ENCODE measurements at places on chromosomes 1 and 21.

- no peak overlapping the region for H3K27ac ChIP-seq
- no peak overlapping the region for H3K4me3 ChIP-seq
- H3K36me3 ChIP-seq: peaks cover 4% of the 10 kb centered on the region
- no peak for DNase-seq
- H3K4me1 ChIP-seq: peaks cover 2% of the 10 kb centered on the region
Observed at GRCh38 chr1:32303997-32304622, 12.2 kb downstream of the HDAC1 start.

- DNase-seq: no peak
- H3K4me1 ChIP-seq: peaks cover 2% of the 10 kb centered on the region
- no peak overlapping the region for H3K4me3 ChIP-seq
- no peaks in the 10 kb centered on the region for H3K36me3 ChIP-seq
Observed at GRCh38 chr1:27623327-27624212, 11.4 kb downstream of the FGR start.

- H3K4me1 ChIP-seq: no peaks in the 10 kb centered on the region
- no peak overlapping the region for H3K4me3 ChIP-seq
- H3K36me3 ChIP-seq: no peaks in the 10 kb centered on the region
Observed at GRCh38 chr1:50349242-50349565, 74.0 kb downstream of the DMRTA2 start.

DNA sequence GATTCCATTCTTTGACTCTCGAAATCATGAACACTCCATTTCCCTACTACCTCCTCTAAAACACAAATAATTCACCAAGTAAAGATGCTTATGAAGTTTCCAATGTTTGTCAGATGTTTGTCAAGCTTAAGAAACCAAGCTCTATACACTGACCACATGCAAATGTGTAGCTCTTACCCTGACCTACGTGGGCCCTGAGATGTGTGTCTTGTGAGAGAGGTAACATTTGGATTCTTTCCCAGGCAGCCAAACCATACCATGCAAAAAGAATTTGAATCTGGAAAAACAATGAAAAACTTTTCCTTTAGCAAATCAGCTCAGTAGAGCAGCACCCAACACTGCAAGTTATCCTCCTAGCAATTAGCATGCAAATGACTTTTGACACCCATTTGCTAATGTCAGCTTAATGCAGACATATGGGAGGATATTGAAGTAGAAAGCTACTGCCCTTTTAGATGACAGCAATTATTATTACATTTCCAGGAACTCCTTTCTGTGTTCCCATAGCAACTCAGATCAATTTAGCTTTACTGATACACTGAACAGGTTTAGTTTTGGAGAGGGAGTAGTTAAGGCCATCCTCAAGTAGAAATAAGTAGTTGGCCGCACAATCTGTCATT is 83.2 kb upstream of the RGS4 start:
- no peak overlapping the region for H3K4me3 ChIP-seq
- H3K27ac ChIP-seq: no peak overlapping the region
- DNase-seq: no peak
- no peaks in the 10 kb centered on the region for H3K27me3 ChIP-seq
- H3K4me1 ChIP-seq: peaks cover 2% of the 10 kb centered on the region

DNA sequence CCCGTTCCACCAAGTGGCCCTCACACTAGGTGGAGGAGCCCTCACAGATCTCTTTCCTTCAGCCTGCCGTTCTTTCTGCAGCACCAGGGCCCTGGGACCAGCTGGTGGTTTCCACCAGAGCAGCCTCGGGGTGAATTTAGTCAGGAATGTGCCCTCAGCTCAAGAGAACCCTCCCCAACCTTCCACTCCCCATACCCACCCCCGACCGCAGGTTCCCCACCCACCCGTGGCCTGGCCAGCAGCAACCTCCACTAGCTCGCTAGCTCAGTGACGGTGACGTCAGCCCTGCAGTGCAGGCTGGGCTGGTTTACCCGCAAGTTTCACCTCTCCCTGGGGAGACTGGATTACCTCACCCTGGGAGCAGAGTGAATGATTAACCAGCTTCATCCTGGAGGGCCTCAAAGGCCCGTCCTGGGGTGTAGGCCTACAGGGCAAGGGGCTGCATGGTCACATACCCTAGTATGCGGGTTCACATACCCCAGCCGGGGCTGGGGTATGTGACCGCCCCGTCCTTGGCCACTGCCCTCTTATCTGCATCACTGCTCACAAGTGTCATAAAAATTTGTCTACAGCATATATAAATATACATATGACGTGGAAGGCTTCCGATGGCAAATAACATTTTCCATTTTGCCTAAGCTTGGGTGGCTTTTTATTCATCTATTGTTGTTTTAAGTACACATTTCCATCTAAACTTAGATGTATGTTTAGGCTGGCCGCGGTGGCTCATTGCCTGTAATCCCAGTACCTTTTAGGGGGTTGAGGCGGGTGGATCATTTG is 24.5 kb downstream of the ELF3 start:
- DNase-seq: peak; percentile 94
- no peak overlapping the region for H3K27ac ChIP-seq
- no peak overlapping the region for H3K4me3 ChIP-seq
- H3K4me1 ChIP-seq: peaks cover 4% of the 10 kb centered on the region

DNA sequence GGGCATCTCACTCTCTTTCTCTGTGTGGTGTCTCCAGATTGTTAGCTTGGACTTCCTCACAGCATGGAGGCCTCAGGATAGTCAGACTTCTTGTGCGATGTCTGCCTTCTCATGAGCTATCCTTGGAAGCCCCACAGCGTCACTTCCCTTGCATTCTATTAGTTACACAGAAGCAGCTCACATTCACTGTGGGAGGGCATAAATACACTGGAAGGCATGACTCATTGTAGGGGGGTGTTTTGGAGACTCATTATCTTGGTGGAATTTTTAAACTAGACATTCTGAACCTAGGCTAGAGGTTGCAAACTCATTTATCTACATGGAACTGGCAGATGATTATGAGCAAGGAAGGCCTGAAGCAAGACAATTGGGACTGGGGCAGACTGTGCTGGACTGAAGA is 21.4 kb upstream of the FASLG start:
- H3K4me1 ChIP-seq: no peaks in the 10 kb centered on the region
- H3K27ac ChIP-seq: no peak overlapping the region
- no peaks in the 10 kb centered on the region for H3K27me3 ChIP-seq
- no peaks in the 10 kb centered on the region for H3K36me3 ChIP-seq
- H3K4me3 ChIP-seq: no peak overlapping the region

- no peaks in the 10 kb centered on the region for H3K27me3 ChIP-seq
- DNase-seq: peak; percentile 16
- no peak overlapping the region for H3K27ac ChIP-seq
- H3K4me1 ChIP-seq: no peaks in the 10 kb centered on the region
- H3K36me3 ChIP-seq: no peaks in the 10 kb centered on the region
Observed at GRCh38 chr1:82837766-82838465, 1037.2 kb downstream of the ADGRL2 start.

DNA sequence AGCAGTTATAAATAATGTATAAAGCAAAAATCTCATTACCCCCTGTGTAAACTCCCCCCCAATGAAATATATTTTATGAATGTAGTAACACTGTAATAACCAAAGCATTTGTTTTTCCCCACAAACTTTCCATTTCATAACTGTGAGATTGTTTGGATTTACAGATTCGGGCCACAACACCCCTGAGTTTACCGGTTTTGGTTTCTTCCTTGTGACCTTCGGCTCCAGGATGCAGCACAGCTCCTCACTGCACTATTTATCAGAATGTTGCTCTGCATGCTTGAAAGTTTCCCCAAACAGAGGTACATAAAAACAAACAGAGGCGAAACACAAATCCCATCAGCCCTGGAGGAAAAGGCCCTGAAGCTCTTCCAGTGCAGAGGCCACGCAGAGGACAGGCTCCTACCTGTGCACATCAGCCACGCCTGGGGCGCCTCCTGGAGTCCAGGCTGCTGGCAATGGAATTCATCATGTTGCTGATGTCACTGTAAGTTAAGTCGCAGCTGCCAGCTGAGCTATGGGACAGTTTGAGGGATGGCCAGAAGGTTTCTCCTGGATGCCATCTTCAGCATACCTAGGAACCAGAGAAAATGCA is 122.0 kb downstream of the LMO4 start:
- no peaks in the 10 kb centered on the region for H3K27me3 ChIP-seq
- H3K27ac ChIP-seq: no peak overlapping the region
- H3K4me1 ChIP-seq: no peaks in the 10 kb centered on the region
- no peaks in the 10 kb centered on the region for H3K36me3 ChIP-seq

DNA sequence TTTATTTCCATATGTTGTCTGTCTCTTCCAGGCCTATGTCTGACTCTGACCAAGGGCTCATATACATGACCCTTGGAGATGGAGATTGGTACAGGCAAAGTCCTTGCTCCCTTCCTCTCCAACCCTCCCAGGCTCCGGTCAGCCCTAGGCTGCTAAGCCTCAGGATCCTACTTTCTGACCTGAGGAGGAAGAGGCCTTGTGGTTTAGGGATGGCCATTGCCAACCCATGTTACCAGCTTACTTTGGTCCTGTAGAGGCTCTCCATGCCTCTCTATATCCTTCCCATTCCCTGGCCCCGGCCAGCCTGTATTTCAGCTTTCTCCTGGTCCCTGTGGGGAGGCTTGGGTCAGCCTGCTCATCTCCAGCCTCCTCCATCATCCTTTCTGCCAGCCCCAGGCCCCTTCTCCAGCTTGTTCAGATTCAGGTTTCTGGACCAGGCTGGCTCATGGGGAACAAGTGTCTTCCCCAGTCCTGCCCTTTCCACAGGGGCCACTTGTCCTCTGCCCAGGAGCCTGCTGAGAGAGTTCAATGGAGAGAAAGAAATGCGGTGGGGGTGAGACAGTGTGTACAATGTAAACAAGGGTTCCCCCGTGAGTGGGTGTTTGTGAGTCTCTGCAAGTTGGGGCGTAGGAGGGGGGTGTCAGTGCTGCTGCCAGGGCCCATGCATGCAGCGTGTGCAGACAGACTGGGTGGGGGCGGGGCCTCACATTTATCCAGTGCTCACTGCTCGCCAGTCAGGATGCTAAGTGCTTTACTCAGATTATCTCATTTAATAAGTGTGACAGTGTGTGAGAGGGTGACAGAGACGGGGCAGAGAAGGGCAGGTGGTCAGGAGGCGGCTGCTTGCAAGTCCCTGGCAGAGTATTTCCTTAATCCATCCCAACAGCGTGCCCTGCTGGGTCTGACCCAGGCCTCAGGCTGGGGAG is 31.3 kb upstream of the FOXO6 start:
- H3K27me3 ChIP-seq: no peaks in the 10 kb centered on the region
- H3K27ac ChIP-seq: no peak overlapping the region
- DNase-seq: no peak

GRCh38 chr1:71787699-71788098 is 494.6 kb downstream of the NEGR1 start:
- no peak overlapping the region for H3K4me3 ChIP-seq
- no peak overlapping the region for H3K27ac ChIP-seq
- no peaks in the 10 kb centered on the region for H3K27me3 ChIP-seq

GRCh38 chr21:14454016-14455009 is 71.4 kb upstream of the HSPA13 start:
- no peaks in the 10 kb centered on the region for H3K27me3 ChIP-seq
- H3K36me3 ChIP-seq: no peaks in the 10 kb centered on the region
- H3K4me1 ChIP-seq: peaks cover 2% of the 10 kb centered on the region
- peak; percentile 55 for DNase-seq
- no peak overlapping the region for H3K27ac ChIP-seq

- DNase-seq: no peak
- no peaks in the 10 kb centered on the region for H3K27me3 ChIP-seq
- no peak overlapping the region for H3K27ac ChIP-seq
- no peaks in the 10 kb centered on the region for H3K4me1 ChIP-seq
Observed at GRCh38 chr1:57238233-57238781, 185.6 kb downstream of the DAB1 start.

GRCh38 chr21:17371450-17371849 is 141.4 kb upstream of the CXADR start:
- no peak overlapping the region for H3K27ac ChIP-seq
- no peaks in the 10 kb centered on the region for H3K36me3 ChIP-seq
- peak; percentile 43 for DNase-seq
- no peaks in the 10 kb centered on the region for H3K4me1 ChIP-seq
- no peak overlapping the region for H3K4me3 ChIP-seq

- H3K4me1 ChIP-seq: peaks cover 5% of the 10 kb centered on the region
- no peaks in the 10 kb centered on the region for H3K36me3 ChIP-seq
- H3K27me3 ChIP-seq: no peaks in the 10 kb centered on the region
- no peak for DNase-seq
- H3K4me3 ChIP-seq: no peak overlapping the region
Observed at GRCh38 chr1:226125831-226126230, 60.7 kb downstream of the ACBD3 start.

DNA sequence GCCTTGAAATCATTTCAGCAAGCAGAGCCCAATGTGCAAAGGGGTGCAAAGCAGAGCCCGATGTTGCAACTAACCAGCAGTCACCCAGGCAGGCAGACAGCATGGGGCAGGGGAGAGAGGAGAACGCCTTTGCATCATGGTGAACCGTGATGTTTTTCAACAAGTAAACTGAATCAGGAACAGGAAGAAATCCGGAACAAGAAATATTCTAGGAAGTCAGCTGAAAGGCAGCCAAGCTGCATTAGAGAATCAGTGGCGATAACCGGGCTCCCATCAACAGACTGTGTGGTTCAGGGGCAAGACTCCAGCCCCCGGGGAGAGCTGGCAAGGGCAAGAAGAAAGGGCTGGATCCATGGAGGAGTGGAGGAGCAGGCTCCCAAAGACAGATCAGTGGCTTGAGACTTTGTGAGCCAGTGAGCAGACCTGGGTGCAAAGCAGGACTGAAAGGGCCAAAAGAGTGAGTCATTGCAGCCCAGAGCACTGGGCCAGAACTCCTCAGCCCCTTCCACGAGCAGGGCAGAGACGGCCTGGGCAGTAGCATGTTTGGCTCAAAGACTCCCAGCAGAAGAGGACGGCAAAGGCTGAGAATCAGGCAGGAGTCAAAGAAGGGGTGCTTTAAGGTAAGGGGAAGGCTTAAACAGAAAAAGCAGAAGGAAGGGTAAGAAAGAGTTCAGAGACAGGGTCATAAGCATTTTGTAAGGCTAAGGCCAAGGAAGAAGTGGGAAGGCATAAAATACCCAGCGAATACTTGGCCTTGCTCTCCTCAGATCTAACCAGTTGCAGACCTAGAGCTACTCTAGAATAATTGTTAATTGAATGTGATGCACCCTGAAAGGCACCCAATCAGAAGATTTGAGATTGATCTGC is 155.0 kb downstream of the SETD4 start:
- no peak overlapping the region for H3K4me3 ChIP-seq
- DNase-seq: no peak
- H3K27ac ChIP-seq: no peak overlapping the region

DNA sequence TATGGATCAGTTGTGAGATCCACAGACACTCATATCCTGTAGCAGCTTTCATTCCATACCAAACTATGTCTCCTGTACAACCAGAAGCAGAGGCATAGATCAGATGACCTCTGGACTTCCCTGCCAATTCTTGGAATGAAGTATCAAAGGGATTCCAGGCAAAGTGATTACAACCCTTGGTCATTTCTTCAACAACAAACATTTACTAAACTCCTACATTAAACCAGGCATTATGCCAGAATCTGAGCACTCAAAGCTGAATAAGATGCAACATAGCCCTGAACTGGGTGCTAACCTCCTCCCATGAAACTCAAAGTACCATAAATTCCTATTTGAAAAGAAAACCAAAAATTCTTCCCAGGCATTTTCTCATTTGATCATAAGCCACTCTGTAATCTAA is 121.2 kb upstream of the SGIP1 start:
- no peaks in the 10 kb centered on the region for H3K27me3 ChIP-seq
- no peak for DNase-seq
- H3K27ac ChIP-seq: no peak overlapping the region
- H3K4me1 ChIP-seq: no peaks in the 10 kb centered on the region
- H3K4me3 ChIP-seq: no peak overlapping the region
- no peaks in the 10 kb centered on the region for H3K36me3 ChIP-seq

- no peaks in the 10 kb centered on the region for H3K36me3 ChIP-seq
- H3K4me3 ChIP-seq: no peak overlapping the region
- no peaks in the 10 kb centered on the region for H3K27me3 ChIP-seq
- DNase-seq: peak; percentile 90
- no peak overlapping the region for H3K27ac ChIP-seq
- no peaks in the 10 kb centered on the region for H3K4me1 ChIP-seq
Observed at GRCh38 chr21:36209626-36210171, 53.1 kb downstream of the DOP1B start.
